ENCODE measurements at places on chromosomes 12 and 14. TPM values are rescaled to one million over a fixed set of nuclear protein-coding genes. Genes with fewer than 3 reads are reported as not detected.

Gene METTL1
- total RNA-seq, result 2.8 TPM

Gene MGAT4C
- total RNA-seq, result 77.3 TPM

Gene PDZRN4
- total RNA-seq, result 59.5 TPM

Gene CRACR2A
- total RNA-seq, result 1.9 TPM

Gene CFAP251
- total RNA-seq, result 13.1 TPM

Gene CD4
- total RNA-seq, result 1.9 TPM

Gene DUSP16
- 11.0 TPM for total RNA-seq

Measured in parietal lobe (tissue), 2 donors.